Activated T-cell treated with anti-CD3 and anti-CD28 coated beads for 24 hours (primary cell): ENCODE measurements at places on chromosomes 2 and 18.

GRCh38 chr2:164053021-164053420 lies 317.2 kb upstream of the FIGN start:
- DNase-seq: no peak

- DNase-seq: no peak
Observed at GRCh38 chr18:12282442-12283039, 25.5 kb upstream of the TUBB6 start.

GRCh38 chr2:177334940-177335543 lies 57.5 kb upstream of the AGPS start:
- peak; percentile 7 for DNase-seq

DNA sequence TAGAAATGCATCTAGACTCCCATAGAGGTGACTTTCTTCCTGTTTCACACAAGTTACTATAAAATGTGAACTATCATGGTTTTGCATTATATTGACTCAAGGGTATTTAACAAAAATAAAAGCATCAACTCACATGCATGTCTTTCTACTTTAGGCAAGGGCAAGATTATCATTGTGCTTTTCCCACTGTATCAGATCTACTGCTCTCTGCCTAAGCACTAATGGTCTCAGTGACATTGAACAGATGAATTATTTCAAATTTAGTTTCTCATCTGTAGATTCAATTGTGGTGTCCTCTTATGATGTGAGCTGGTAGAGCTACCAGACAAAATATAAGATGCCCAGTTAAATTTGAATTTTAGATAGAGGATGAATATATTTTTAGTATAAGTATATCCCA lies 113.9 kb downstream of the MTX2 start:
- no peak for DNase-seq

DNA sequence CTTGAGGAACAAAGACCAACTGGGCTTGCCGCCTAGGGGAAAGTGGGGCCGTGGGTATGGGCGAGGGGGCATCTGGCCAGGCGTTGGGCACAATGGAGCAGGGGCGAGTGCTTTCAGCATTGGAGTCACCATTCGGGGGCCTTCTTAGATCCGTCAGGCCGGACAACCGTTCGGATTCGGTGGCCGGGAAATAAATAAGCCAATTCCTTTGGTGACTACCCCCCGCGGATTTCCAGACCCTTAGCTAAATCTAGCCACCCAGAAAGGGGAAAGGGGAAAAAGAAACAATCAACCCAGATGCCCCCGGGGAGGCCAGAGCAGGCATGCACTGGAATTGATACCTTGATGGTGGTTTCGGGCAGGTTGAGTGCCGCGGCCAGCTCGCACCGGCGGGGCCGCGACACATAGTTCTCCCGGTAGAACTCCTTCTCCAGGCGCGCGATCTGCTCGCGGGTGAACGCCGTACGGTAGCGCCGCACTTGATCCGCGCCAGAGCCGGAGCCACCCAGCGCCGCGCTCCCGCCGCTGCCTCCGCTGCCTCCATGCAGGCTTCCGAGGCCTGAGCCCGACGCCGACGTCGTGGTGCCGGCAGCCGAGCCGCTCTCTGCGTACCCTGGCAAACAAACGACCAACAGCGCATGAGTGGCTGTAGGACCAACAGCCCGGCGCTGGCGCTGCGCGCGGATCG lies 1.8 kb downstream of the EVX2 start:
- no peak for DNase-seq

GRCh38 chr2:29749843-29750242 lies 171.5 kb downstream of the ALK start:
- no peak for DNase-seq

- no peak for DNase-seq
Observed at GRCh38 chr18:66280470-66280869, 323.4 kb downstream of the CDH19 start.

DNA sequence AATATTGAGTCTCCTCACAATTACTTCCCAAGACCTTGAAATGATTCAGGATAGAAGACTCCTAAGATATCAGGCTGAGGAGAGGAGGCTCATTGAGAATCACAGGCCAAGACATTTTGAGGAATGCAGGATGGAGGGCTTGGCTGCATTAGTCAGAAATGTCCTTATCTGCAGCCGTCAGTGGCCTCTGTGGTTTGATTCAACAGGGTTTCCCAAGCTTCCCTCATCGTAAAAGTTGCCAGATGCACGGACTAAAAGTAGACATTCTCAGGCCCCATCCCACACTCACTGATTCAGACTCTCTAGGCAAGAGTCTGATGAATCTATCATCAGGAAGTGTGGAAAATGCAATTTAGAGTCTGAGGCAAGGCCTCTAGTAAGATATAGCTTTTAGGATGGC lies 34.0 kb upstream of the TMEM178A start:
- DNase-seq: no peak

- peak; percentile 3 for DNase-seq
Observed at GRCh38 chr18:5073026-5073944, 123.8 kb downstream of the AKAIN1 start.

GRCh38 chr2:7043690-7044089 lies 126.5 kb downstream of the RNF144A start:
- DNase-seq: no peak

GRCh38 chr2:186181625-186182024 lies 304.4 kb upstream of the ZC3H15 start:
- no peak for DNase-seq

DNA sequence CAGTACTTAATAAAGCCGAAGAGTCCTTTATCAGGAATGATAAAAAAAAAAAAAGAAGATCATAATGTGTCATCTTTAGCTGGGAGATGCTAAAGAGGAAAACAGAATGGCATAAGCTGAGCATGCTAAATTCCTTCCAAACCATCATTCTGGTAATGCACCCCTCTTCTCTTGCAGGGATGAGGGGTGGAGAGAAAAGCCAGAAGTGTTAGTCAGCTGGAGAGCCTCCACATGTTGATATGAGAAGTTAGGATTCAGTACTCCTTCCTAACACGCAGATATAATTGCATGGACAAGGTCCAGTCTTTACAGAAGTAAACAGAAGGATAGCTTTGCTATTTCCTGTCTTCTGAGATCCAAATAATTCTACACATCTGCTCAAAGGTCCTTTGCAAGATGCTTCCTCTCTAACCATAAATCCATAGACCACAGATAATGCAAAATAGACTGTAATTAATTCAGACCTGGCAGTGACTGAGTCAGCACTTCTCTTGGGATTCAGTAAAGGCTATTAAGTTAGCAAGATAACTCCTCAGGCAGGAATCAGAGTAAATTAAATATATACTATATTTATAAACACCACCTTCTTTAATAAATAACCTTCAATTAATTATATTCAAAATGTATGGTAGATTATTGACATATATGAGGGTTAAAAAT lies 930.0 kb upstream of the KLHL29 start:
- no peak for DNase-seq

DNA sequence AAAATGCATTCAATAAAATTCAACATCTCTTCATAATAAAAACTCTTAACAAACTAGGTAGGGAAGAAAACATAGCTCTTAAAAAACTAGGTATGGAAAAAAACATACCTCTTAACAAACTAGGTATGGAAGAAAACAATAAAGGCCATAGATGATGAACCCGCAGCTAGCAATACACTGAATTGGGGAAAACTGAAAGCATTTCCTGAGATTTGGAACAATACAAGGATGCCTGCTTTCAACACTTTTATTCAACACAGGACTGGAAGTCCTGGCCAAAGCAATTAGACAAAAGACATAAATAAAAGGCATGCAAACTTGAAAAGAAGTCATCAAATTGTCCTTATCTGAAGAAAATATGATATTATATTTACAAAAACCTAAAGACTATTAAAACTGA lies 67.8 kb downstream of the NCKAP1 start:
- no peak for DNase-seq

GRCh38 chr2:16141641-16141921 lies 201.2 kb downstream of the MYCN start:
- no peak for DNase-seq

- no peak for DNase-seq
Observed at GRCh38 chr2:118498943-118499342, 348.5 kb downstream of the EN1 start.

DNA sequence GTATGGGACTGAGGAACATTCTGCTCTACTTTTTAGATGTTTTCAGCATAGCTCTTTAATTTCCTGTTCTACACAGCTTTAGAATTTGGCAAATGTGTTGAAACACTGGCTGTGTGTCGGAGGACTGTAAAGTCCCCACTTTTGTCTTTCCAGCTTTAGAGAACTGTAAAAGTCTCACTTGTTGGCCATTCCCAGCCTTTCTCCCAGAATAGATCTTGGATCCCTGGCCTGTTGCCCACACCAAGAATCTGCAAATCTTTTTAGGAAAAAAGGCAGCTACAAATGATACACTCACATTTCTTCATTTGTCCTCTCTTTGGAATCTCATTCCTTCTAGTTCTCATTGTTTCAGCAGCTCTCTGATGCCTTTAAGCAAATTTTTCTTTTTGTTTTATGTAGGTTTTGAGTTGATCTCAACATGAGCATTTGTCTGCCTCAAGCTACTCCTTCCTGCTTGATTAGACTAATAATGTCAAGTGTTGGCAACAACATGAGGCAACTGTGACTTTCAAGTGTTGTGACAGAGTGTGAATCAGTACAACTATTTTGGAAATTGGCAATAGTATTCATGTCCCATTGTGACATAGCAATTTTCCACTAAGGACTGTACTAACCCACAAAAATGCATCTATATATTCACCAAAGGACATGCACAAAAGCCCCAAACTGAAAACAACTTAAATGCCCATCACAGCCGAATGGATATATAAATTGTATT lies 610.8 kb downstream of the EPHA4 start:
- no peak for DNase-seq

DNA sequence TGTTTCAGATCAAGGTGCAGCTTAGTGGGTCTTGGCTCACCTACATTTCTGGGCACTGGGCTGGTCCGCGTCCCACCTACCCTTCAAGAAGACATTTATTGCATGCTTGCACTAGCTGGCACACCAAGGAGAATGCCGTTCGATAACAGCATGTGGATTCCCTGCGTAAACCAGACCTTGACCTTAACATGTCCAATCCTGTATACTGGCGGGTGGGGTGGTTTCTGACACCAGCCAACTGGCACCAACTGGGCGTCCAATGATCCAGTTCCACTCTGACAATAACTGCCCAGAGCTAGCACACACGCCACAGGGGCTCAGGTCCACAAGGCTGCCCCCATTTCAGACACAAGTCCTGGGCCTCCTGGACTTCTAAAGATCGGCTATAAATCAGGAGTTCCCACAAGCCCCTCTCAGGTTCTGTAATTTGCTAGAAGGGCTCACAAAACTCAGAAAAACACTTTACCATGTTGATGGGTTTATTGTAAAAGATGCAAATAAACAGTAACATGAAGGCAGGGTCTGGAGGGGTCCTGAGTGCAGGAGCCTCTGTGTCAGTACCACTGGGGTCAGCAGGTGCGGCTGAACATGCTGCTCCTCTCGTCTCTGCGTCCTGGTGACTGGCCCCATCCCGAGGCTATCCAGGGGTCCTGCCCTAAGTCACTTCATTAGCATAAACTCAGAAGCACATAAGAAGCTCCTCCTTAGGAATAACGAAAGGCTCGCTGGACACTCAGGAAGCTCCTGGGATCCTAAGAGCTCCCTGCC lies 161.8 kb downstream of the HDAC4 start:
- DNase-seq: no peak

DNA sequence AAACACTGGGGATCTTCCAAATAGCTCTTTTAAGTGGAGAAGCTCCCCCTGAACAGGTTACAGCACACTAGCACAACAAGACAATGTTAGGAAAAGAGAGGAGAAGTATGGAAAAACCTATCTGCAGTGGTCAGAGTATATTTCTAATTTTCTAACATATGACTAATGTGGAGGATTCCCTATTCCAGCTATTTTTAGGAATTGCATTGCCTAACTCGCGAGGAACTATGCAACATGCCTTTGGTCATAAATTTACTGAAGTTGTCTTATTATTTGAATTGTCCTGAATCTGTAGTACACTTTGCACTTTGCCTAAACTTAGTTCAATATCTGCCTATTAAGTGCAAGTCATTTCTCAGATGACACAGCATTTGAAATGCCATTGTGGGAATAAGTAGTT lies 381.4 kb downstream of the CCDC85A start:
- no peak for DNase-seq

DNA sequence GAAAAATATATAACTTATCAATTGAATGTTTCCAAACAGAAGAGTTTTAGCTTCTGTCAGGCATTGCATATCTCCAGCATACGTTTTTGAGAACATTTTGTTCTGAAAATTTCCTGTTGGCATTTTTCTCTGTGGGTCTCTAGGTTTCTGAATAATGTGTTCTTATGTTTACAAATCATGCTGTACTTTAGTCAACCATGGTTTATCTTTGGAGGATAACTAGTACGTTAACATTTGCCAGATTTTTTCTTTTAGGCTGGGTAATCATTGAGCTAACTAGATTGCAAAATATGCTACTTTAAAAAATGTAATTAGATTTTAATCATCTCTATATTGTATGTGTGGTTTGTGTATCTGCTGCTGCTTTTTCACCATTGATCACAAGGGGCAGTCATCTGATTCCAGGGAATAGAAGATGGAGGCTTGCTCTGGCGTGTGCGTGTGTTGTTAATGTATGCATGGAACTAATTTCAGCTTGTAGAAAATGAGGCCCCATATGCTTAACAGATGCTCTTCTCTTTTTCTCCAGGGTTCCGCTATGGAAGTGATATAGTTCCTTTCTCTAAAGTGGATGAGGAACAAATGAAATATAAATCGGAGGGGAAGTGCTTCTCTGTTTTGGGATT lies 21.3 kb downstream of the XRCC5 start:
- no peak for DNase-seq

DNA sequence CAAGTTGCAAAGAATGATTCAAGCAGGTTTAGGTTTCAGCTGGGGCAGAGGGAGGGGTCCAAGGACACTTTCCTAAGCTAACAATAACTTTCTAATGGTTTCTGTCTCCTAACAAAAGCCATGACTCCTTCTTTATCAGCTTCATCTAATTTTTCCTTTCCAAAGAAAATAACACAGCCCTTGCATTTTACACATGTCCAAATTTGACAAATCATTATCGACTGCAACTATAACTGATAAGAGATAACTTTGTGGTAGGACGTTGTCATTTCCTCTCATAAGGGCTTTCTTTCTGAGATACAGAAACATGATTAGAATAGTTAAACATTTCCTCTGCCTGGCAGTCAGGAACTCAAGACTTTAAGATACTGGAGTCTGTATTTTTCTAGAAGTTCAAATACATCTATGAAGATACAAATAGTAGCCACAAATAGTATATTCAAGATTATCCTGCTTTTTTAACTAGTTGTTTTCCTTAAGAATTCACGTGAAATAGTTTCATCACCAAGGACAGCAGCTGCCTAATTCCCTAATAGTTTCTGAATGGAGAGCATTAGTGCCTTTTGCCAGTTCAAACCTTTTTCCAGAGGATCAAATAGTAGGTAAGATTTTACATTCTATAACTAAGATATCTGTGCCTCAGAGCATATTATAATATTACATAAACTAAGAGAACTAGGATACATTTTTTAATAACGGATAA lies 263.2 kb downstream of the EXOC6B start:
- DNase-seq: no peak

- no peak for DNase-seq
Observed at GRCh38 chr18:53946594-53946993, 277.9 kb downstream of the MBD2 start.

DNA sequence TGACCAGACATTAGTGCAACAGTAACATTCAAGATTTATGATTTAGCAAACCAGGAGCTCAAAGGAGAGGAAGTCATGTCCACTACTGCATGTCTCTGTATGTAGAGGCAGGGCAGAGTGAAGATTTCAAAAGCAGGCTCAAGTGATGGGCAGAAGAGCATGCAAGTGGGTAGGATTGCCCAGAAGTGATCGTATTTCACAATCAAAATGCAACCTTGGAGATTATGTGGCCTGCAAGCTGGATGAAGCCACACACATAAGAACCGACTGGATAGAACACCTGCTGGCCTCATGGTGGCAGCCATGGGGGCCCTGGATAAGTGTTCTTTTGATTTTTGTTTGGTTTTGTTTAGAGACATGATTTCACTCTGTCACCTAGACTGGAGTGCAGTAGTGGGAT lies 286.8 kb upstream of the RAB12 start:
- DNase-seq: no peak
